HTR-8/SVneo (cell line): ENCODE measurements at places on chromosomes 1 and 21.

GRCh38 chr1:47432071-47433036 lies 5.5 kb upstream of the FOXD2 start:
- DNase-seq: no peak

GRCh38 chr1:23558140-23558871 lies 995 bp downstream of the ID3 start:
- DNase-seq: no peak

- no peak for DNase-seq
Observed at GRCh38 chr1:147243841-147244240, 1.4 kb downstream of the CHD1L start.

- DNase-seq: no peak
Observed at GRCh38 chr21:32545948-32546441, 39.3 kb downstream of the TCP10L start.

DNA sequence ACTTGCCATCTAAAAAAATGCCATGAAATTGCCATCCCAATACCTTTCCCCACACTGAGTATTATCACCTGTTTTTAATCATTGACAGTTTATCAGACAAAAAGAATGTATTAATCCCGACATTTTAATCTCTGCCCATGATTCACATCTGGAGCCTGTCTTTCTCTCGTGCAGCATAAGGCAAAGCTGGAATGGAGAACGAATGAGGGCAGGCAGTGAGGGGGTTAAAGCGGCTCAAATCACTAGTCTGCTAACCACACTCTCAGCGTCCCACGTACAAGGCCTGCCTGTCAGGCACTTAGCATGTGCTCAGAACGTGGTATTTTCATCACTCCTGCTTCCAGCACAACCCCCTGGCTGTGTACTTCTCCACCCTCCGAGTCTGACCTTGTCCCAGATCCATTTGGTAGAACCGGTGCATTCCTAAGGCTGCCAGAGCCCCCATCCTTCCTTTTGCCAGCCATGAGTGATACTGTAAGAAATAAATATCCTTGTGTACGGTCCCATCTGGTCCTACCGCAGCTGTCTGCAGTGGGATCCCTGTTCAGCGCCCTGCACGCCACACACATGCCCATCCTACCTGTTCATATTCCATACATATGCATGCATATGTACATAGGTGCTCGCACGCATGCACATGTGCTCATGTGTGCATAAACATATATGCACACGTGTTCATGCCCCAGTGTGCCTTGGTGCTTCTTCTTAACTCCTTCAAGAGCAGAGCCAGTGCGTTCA lies 34.6 kb upstream of the FHAD1 start:
- no peak for DNase-seq
